ENCODE measurements at places on chromosomes 7 and 10.

DNA sequence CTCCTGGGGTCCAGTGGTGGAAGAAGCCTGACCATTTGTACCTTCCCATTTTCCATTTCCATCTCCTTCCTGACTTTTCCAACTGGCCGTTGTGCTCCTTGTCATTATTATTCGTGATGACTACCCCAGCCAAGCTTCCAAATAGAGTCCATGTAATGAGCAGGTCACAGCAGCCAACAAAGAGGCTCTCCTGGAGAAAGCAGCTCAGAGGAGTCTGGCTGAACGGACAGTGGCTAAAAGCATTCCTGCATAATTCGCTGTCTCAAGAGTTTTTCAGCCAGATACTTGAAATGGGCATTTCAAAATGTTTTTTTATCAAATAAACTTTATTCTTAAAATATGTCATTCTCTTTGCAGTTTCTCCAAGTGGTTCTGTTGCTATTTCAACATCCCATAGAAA, 458.6 kb downstream of the INHBA start:
- no peak for DNase-seq

GRCh38 chr7:81819861-81820260, 50.0 kb upstream of the HGF start:
- DNase-seq, result no peak

DNA sequence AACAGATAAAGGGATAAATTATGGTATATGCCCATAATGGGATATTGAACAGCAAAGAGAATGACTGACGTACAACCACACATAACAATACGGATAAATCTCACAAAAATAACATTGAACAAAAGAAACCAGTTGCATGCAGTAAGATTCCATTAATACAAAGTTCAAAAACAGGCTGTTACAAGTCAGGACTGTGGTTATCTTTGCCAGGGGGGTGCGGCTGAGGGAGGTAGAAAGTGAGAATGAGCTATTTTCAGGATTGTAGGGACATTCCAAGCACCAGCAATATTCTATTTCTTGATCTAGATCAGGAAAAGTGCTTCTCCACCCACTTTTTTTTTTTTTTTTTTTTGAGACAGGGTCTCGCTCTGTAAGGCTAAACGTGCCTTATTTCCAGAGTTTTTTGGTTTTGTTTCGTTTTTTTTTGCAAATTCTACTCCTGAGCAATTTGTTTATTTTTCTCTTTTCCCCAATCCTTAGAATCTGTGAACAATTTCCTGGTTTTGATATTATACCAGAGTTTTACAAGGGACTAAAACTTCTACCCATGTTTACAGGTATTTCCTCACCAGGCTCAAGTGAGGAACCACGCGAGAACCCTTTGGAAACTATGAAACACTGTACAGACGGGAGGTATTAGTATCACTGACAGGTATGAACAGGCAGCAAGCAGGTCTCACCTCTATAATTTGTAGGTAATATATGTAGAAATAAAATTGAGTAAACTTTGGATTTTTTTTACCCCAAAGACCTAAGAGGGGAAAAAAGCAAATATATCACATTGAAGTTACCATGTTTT, 9.9 kb downstream of the SMURF1 start:
- no peak for DNase-seq

GRCh38 chr7:17620566-17620965, 319.7 kb downstream of the SNX13 start:
- no peak for DNase-seq

DNA sequence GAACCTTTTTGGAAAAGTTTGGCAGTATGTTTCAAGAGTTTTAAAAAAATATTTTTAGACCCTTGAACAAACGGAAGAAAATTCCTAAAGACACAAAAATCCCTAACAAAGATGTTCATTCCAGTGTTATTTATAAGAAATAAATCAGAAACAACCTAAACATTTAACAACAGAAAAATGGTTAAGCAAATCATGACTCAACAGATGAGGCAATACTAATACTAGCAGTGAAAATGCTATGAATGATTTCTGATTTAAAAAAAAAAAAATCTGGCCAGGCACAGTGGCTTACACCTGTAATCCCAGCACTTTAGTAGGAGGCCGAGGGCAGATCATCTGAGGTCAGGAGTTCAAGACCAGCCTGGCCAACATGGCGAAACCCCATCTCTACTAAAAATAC, 61.0 kb downstream of the ARHGAP12 start:
- DNase-seq, result peak; percentile 32

GRCh38 chr10:4001811-4002210, 216.8 kb upstream of the KLF6 start:
- no peak for DNase-seq

DNA sequence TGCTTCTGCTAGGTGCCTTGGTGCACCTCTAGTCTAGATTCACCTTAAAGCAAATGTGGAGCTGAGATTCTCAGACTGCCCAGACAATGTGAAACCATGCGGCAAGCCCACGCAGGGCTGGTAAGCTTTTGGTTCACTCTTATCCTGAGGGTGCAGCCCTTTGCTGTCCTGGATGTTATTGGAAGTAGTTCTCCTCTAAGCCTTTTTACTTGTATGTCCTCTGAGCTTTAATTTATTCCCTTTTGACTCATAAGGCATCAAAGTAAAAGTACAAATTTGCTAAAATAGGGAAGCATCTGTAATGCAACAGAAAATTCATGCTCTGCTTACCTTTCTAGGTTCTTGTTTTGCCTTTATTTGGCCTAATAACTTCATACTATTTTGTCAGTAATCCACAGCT, 186.8 kb downstream of the MACC1 start:
- DNase-seq, result no peak

DNA sequence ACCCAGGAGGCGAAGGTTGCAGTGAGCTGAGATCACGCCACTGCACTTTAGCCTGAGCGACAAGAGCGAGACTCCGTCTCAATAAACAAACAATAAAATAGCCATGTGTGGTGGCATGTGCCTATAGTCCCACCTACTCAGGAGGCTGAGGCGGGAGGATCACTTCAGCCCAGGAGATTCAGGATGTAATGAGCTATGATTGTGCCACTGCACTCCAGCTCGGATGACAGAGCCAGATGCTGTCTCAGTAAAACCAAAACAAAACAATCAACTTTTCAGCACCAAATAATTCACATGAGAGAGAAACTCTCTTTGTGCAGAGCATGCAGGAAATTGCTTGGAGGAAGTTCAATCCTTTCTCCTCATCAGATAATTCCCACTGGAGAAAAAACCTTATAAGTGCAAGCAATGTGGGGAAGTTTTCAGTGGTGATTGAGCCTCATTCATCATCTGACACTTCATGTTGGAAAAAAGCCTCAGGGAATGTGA, 13.4 kb upstream of the FIS1 start:
- no peak for DNase-seq

- no peak for DNase-seq
These were observed 71.0 kb downstream of the DLG5 start for GRCh38 chr10:77855404-77856155.

DNA sequence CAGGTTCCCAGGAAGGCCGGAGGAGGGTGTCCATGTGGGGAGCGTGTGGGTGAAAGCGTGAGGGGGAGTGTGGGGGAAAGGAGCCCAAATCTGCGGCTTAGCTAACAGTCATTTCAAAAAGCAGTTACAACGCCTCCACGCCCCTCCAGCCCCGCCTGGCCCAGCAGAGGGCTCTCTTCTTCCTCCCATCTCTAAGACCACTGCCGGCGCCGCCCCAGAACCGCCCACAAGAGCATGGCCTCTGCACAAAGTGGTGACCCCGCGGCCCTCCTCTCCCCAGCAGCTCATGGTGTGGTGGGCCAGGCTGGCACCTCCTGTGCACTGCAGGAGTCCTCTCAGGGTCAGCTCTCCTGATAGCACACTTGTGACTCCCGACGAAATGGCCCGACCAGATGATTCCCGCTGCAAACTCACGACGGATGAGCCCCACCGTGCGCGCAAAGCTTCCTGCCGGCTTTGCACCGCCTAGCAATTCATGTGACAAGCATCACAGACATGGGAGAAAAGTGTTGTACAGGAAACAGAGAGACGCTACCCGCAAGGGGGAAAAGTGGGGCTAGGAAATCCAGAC, 12.4 kb upstream of the HUS1 start:
- peak; percentile 84 for DNase-seq

DNA sequence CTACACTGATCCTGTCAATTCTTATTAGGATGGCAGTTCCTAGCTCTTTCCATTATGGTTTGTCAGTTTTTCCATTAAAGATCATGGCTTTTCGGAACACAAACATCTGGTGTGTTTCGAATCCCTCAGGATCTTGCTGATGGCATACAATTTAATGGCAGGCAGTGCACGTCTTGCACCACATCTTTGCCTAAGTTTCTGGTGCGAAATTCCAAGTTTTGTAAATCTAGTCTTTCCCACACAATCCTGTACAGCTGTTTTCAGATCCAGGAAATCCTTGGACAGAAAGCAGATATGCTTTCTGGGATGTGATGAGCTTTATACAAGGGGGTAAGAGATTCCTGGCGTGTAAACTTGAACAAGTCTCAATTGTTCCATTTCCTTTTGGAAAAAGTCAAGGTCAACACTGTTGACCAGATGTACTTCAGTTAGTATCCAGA, 224.3 kb upstream of the PHYHIPL start:
- no peak for DNase-seq

DNA sequence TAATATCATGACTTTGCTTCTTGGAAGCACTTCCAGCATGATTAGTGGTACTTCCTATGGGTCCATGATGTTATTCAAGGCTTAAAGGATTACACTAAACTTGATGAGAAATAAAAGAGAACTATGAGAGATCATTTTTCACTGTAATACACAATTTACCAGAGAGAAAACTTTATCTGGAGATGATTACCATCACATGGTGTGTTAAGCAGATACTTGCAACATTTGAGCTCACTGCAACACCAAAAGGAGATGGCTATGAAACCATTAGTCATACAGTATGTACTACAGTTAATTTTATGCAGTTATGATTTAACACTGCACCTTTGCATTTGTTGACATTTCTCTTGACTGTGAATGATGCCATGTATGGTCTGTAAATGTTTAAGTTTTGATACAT, 311.3 kb upstream of the AOAH start:
- DNase-seq, result no peak

DNA sequence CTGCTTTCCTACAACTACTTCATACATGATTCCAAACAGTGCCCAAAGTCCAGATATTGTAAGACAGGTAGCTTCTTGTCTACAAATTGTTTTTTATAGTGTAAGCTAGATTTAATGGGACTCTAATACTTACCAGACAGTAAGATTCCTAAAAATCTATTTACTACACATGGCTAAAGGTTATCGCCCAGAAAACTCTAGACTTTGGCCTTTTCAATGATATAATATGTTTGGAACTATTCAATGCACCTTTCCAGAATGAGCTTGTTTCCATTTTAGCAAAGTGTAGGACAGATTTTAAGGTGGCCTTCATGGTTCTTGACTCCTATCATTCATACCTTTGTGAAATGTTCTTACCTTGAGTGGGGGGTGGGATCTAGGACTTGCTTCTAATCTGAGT, 951.0 kb downstream of the SORCS1 start:
- DNase-seq, result no peak

DNA sequence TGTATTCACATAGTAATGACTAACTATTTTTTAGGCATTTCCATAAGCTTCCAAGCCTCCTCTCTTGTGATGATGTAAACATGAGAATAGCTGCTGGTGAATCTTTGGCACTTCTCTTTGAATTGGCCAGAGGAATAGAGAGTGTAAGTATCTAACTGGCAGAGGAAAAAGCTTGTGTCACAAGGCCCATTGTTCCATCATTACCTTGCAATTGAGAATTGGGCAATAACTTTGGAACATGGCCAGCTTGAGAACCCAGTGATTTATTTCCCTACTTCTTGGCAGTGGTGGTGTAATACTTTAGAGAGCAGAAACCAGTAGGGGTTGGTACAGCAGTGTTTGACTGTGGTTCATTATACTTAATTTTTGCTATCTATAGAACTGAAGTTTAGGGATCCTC, 12.0 kb downstream of the IFRD1 start:
- DNase-seq, result peak; percentile 64

- DNase-seq, result peak; percentile 83
These were observed 302.2 kb downstream of the RPS24 start for GRCh38 chr10:78335691-78336401.

DNA sequence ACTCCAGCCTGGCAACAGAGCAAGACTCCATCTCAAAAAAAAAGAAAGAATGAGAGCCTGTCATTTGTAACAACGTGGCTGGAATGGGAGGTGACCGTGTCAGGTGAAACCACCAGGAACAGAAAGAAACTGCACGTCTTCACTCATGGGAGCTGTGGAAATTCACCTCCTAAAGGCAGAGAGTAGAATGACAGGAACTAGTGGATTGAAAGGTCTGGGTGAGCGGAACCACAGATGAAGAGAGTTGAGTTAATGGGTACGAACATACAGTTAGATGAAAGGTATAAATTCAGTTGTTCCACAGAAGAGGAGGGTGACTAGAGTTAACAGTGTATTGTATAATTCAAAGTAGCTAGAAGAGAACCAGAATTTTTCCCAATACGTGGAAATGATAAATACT, 78.6 kb downstream of the MAD1L1 start:
- no peak for DNase-seq

DNA sequence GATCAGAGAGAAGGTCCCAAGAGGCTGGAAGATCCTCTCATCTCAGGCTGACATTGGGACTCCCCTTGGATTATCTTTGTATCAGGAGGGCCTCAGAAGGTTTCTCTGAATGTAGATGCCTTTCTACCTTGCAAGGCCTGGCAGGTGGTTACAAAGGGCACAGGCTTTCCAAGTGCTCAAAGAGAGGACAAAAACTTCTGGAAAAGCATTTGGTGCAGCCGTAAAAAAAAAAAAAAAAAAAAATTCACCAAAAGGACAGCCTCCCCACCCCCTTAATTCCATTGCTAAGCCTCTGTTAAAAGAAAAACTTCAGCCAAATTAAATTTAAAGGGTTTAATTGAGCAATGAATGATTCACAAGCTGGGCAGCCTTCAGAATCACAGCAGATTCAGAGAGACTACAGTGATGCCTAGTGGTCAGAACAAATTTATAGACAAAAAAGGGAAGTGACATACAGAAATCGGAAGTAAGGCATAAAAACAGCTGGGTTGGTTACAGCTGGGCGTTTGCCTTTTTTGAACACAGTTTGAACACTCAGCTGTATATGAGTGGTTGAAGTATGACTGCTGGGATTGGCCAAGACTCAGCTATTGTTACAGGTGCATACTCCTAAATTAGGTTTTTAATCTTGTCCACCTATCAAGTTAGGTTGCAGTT, 42.5 kb upstream of the LRGUK start:
- no peak for DNase-seq

DNA sequence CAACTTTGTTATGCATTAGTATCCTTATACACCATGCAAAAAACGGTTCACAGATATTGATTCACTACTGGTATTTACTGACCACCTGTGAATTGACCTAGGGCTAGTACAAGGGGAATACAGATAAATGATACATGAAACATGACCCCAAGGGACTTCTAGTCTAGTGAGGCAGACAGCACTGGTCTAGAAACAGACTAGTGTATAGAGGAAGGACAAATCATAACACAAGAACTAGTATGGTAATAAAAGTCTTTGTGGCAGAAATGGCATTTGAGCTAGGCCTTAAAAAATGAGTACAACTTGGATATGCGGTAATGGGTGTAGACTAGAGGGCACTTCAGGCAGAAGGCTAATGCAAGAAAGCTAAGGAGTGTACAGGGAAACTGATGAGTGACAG, 86.6 kb downstream of the SLC25A13 start:
- DNase-seq, result no peak
